ENCODE measurements at places on chromosomes 1 and 21. TPM values are rescaled to one million over a fixed set of nuclear protein-coding genes. Genes with fewer than 3 reads are reported as not detected.

Gene MR1
- 15.1 TPM for total RNA-seq

Gene OR2T33
- total RNA-seq: not detected

Gene MRPS14
- total RNA-seq: 25.0 TPM

Gene RHD
- total RNA-seq: not detected

Gene YY1AP1
- total RNA-seq: 96.9 TPM

Gene LMOD1
- total RNA-seq: 8.6 TPM

Gene ATAD3C
- total RNA-seq: not detected

Gene KRTAP13-2
- not detected for total RNA-seq

Gene ATP1A4
- not detected for total RNA-seq

Gene RPE65
- not detected for total RNA-seq

Gene PARS2
- total RNA-seq: 7.6 TPM

Gene FAM151A
- total RNA-seq: not detected

Gene GBP3
- total RNA-seq: 18.3 TPM

Gene PROK1
- total RNA-seq: not detected

Gene FCRL6
- total RNA-seq: not detected

Gene UQCRHL
- 1.2 TPM for total RNA-seq

Gene PIGV
- 7.7 TPM for total RNA-seq

Gene FCRL1
- total RNA-seq: not detected

Gene GPR37L1
- not detected for total RNA-seq

Gene KCNH1
- total RNA-seq: not detected

Gene ALPL
- total RNA-seq: 4.0 TPM

Gene F5
- not detected for total RNA-seq

Gene BCAR3
- 25.3 TPM for total RNA-seq

Gene SPRR2G
- total RNA-seq: not detected

Gene NENF
- total RNA-seq: 110 TPM

Gene MSH4
- 0.17 TPM for total RNA-seq

Gene SPATA21
- not detected for total RNA-seq

Gene FABP3
- total RNA-seq: 135 TPM

Gene SPRR2A
- not detected for total RNA-seq

Gene LCE3D
- total RNA-seq: not detected

Gene ADCY10
- not detected for total RNA-seq

Gene LRRC8B
- total RNA-seq: 0.58 TPM

Gene KRTAP19-3
- total RNA-seq: not detected

Gene EGLN1
- 31.6 TPM for total RNA-seq

Gene RNU1-1
- under 0.01 TPM for total RNA-seq

Gene TAS1R1
- total RNA-seq: 0.17 TPM

Gene TNNT2
- total RNA-seq: 16.0 TPM

Gene TSSK3
- total RNA-seq: not detected

Gene HSD3B2
- total RNA-seq: not detected

Gene MRPS21
- 43.4 TPM for total RNA-seq

Gene C1QC
- total RNA-seq: not detected

Gene SPATA46
- not detected for total RNA-seq

Gene KCND3
- total RNA-seq: 0.85 TPM

Gene CHI3L2
- total RNA-seq: 8.5 TPM

Gene PTAFR
- total RNA-seq: 0.23 TPM

Gene GBP6
- total RNA-seq: not detected

Gene RGS1
- not detected for total RNA-seq

Gene MPL
- not detected for total RNA-seq

Gene CCDC24
- total RNA-seq: 0.43 TPM

Gene SLAMF9
- total RNA-seq: not detected

Gene SSX2IP
- total RNA-seq: 7.1 TPM

Gene C1orf116
- not detected for total RNA-seq

Gene LHX8
- not detected for total RNA-seq

Gene AMPD1
- total RNA-seq: not detected

Gene GNAT2
- total RNA-seq: 0.17 TPM

Gene RHCE
- total RNA-seq: 1.2 TPM
